ENCODE measurements at places on chromosomes 4 and X.

DNA sequence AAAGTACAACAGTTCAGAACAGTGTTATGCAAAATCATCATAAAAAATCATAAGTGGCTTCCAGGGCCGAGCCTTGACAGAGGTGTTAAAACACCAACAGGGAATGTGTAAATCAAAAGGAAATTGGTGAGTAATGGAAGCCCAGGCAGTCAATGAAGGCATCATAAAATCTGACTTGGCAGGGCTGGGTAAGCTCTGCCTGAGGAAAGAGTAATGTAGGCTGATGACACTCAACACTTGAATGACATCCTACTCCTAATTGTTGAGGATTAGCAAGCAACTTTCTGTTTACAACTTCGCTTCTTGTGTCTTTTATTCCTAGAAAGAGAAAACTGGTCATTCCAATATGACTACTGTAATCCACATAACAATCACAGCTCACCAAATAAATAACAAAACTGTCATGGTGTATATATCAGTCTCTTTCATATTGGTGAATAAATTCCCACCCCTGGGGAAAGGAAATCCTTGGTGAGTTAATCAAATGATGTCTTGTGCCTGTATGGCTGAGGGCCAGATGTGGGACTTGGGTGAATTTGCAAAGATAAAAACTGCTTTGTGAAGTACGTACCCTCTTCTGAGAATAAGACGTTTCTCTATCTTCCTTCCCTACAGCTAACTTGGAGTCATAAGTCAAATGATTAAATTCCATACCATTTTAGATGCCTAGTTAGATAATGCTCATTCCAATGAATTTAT, 196.8 kb downstream of the DCHS2 start:
- no peak for DNase-seq

DNA sequence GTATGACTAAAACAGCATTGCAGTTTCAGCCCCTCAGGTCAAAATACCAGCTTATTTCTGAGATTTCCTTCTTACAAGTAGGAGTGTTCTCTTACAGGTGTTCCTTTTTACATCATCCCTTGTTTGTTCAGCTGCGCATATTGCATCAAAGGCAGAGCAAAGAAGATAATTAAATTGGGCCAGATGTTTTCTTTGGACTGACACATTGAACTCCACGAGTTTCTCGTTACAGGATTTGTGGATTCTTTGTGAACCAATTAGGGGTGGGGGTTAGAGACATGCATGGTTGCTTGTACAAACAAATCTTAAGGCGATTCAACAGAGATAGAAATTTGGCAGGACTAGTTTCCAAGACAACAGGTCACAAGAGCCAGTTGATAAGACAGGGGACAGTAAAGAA, 95.7 kb downstream of the SPANXN4 start:
- DNase-seq = no peak

DNA sequence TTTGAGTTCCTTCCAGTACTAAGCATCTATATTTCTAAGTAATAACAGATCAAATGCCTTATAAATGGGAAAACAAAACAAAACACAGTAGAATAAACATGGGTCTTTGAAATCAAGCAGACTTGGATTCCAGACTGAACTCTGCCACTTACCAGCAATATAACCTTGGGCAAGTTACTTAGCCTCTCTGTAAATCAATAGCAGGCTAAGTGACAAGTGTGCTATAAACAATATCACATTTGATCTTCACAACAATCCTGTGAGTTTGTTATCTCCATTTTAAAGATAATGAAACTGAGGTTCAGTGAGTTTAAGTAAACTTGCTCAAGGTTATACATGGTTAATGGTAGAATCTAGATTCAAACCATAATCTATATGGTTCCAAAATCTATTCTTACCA, 165.8 kb downstream of the GPC3 start:
- DNase-seq = no peak

DNA sequence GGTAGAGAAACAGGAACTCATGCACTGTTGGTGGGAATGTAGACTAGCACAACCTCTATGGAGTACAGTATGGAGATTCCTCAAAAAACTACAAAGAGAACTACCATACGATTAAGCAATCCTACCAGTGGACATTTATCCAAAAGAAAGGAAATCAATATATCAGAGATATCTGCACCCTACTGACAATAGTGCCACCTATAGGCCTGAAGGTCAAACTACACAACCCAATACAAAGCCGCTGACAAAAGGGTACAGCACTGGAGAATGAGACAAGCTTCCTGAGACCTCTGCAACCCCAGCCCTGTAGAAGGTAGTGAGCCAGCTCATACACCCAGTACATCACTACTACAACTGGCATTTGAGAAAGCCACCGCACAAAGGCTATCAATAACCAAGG, 67.1 kb downstream of the CBR4 start:
- DNase-seq = no peak

GRCh38 chr4:88242144-88242543, 42.2 kb downstream of the PPM1K start:
- DNase-seq = no peak

- no peak for DNase-seq
These were observed at the start of gene FGA for GRCh38 chr4:154590329-154591006. FGA (minus strand) TSS chr4:154590742; CDS start chr4:154590687, 55 bp downstream.

GRCh38 chr4:56186808-56187523, 200.3 kb downstream of the AASDH start:
- no peak for DNase-seq

DNA sequence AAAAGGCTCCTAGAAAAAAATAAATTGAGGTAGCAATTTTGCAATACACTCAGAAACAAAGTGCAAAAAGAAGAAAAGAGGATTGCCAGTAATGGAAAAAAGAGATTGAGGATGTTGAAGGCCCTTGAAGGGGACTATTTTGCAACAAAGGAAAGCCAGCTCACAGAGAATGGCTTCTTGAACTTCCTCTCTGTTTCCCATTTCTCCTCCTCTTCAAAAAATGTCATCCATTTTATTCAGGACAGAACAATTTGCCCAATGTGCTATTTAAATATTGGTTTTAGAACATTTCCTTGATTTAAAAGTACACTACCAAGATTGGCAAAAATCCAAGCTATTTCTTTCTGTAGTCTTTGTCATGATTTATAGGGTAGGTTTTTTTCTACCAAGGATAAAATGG, 60.2 kb downstream of the GASK1B start:
- DNase-seq = no peak

DNA sequence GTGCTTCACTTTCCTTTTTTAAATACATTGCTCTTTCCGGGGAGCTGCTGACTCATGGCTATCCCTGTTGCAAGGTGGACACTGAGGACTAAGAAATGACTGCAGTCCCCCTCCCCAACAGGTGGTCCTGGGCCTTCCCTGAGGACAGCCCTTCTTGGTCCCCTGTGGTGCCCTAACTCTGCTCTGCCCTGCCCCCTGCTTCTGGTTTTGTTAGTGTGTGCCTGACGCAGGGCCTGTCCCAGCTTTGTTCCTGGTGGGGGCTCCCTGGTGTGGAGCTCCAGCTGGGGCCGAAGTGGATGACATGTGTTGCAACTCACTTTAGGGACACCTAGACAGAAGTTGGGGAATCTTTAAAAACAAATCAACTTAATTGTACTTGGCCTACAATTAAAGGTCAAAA, 81.9 kb downstream of the TMEM144 start:
- no peak for DNase-seq

- no peak for DNase-seq
These were observed 690.9 kb downstream of the PCDH19 start for GRCh38 chrX:99719140-99719539.

DNA sequence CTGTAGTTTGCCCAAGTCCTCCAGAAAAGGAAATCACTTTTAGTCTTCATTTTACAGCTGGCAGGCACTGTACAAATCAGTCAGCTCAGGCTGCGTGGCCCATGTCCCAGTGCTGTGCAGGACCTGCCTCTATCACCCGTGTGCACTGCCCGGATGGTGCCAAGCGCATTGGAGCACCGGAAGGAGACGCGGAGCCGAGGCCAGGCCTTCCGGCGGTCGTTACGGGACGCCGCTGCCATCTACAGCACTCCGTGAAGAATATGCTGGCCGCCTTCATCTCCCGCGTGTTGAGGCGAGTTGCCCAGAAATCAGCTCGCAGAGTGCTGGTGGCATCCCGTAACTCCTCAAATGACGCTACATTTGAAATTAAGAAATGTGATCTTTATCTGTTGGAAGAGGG, at the start of gene PDHA2:
PDHA2 (plus strand) TSS at position 203 of the 400 bp plus-strand sequence; CDS start at position 261, 58 bp downstream.
- DNase-seq = no peak

DNA sequence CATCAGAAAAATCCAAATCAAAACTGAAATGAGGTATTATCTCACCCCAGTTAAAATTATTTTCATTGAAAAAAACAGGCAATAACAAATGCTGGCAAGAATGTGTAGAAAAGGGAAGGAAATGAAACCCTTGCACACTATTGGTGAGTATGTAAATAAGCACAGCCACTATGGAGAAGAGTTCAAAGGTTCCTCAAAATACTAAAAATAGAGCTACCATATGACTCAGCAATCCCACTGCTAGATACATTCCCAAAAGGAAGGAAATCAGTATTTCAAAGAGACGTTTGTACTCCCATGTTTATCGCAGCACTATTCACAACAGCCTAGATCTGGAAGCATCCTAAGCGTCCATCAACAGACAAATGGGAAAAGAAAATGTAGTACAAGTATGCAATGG, 932.4 kb downstream of the PCDH18 start:
- DNase-seq = no peak

DNA sequence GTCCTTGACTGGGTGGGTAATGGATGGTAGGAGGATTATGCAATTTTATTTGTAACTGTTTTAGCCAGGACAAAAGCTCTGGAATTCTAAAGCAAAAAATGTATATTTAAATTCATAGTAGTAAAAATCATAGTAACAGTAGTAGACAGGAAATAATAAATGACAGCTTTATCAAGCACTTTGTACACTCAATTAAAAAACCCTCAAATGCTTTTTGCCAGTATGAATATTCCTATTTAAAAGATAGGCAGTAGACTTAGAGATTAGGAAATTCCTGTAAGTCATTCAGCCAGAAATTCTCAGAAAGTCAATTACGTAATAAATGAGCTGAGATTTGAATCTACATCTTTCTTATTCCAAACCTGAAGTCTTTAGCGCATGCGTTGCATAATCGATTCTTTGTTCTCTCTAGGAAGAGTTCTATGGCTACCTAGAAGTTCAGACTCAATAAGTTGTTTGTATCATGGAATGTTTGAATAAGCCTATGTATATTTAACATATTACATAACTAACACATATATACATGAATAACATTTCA, 2.5 kb downstream of the AADAT start:
- no peak for DNase-seq

GRCh38 chrX:7647831-7648230, 195.1 kb upstream of the VCX start:
- no peak for DNase-seq

GRCh38 chrX:2691543-2692220, 587 bp downstream of the CD99 start:
- peak; percentile 58 for DNase-seq

- DNase-seq = no peak
These were observed 1228.9 kb downstream of the PCDH7 start for GRCh38 chr4:31949045-31949444.

DNA sequence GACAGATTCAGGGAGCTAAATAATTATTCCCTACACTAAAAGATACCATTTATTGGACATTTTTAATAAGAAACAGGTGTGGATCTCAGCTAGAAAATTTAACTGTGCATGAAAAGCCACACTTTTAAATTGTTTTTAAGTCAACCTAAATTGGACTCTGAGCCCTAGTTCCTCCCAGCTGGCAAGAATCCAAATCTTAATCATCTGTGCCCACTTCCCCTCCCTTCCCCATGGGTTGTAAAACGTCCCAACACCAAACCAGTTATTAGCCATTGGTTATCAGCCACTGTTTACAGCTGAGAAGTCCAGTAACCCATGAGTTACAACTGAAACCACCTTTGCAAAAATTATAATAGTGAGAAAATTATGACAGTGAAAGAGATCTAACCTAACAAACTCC, 125.6 kb upstream of the S100G start:
- DNase-seq = peak; percentile 1

DNA sequence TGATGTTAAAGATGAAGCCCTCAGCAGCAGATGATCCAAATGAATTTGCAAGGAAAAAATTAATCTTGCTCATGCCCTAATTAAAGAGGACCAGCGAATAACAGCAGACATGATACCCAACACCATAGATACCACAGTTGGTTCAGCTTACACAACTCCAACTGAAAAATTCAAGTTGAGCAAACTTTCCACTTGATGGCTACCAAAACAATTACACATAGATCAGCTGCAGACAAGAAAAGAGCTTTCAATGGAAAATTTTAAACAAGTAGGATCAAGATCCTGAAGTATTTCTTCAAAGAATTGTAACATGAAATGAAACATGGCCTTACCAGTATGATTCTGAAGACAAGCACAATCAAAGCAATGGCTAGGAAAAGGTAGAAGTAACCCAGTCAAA, 90.0 kb downstream of the KLHL13 start:
- no peak for DNase-seq

- no peak for DNase-seq
These were observed 85.3 kb downstream of the ANXA10 start for GRCh38 chr4:168177546-168178149.
